ENCODE measurements at places on chromosomes 13 and 19. TPM values are rescaled to one million over a fixed set of nuclear protein-coding genes. Genes with fewer than 3 reads are reported as not detected.

The CYP4F2 gene
- total RNA-seq, result 24.2 TPM

The SBSN gene
- not detected for total RNA-seq

- DNase-seq, result no peak
These were observed 4.2 kb upstream of the MAG start for GRCh38 chr19:35287713-35288112.

The ZNF793 gene
- total RNA-seq, result 0.75 TPM

The YJU2 gene
- 24.3 TPM for total RNA-seq

The CAPS gene
- 24.6 TPM for total RNA-seq

GRCh38 chr13:96218475-96218874 lies 128.6 kb downstream of the HS6ST3 start:
- DNase-seq, result no peak

GRCh38 chr19:43532571-43532961 lies 422 bp upstream of the ZNF575 start:
- DNase-seq, result peak; percentile 82

The CEACAM19 gene
- 3.8 TPM for total RNA-seq

DNA sequence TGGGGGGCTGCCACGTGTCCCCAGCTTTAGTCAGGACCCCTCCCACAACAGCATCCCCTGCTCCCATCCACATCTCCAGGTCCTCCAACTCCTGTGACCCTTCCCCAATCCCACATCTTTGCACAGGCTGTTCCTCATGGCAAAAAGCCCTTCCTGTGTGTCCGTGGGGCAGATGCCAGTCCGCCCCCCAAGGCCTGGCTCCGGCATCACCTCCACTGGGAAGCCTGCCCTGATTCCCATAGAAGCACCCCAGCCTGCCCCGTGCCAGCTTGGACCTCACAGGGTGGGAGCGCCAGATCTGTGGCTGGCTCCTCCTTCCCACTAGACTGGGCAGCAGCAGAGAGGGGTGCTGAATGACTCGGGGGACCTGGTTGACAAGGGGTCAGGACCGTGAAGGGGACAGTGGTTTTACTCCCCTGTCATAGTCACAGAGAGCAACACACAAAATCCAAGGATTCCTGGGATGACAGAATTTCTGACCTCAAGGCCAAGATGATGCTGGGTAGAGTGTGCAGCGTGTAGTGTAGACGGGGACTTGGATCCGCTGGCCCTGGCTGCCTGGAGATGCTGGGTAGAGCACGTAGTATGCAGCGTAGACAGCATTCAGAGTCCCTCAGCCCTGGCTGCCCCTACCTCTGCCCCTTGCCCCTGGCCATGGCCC lies 13.3 kb downstream of the KLF2 start:
- no peak for DNase-seq

DNA sequence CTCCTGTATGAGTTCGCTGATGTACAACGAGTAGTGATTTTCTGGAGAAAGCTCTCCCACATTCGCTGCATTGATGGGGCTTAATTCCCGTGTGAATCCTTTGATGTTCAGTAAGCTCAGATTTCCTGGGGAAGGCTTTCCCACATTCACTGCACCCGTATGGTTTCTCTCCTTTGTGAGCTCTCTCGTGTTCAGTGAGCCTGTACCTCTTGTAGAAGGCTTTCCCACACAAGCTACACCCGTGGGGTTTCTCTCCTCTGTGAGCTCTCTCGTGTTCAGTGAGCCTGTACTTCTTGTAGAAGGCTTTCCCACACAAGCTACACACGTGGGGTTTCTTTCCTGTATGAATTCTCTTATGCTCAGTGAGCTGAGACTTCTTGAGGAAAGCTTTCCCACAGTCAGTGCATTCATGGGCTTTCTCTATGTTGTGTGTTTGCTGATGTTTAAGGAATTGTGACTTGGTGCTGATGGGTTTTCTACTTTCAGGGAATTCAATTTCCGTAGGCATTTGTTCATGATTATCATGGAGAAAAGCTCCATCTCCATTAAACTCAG lies 3.5 kb upstream of the ZNF577 start:
- no peak for DNase-seq

The PRTN3 gene
- total RNA-seq, result not detected

DNA sequence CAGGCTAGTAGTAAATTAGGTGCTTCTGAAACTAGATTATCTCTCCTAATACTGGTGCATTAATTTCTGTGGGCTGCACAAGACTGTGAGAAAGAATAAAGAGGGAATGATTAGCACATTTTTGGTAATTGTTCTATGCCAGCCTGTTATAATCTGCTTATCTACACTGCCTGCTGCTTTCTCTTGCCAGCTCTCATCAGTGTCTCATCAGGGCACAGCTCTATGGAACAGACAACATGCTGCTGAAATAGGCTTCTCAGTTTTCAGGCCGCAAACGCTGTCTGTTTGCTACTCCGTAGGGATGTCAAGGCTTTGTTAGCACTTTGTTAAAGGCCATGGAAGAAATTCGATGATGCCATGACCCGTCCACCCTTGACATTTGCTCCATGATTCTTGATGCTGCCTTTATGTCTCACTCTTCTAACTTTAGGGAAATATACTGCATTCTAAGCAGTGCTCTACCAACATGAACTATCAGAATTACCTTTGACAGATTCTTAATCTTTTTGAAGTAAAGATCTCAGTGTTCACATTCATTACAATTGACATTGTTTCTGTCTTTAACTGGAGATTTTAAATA lies 84.0 kb upstream of the PRR20A start:
- DNase-seq, result no peak

- peak; percentile 81 for DNase-seq
These were observed 11.2 kb downstream of the CEBPA start for GRCh38 chr19:33290956-33291622.

DNA sequence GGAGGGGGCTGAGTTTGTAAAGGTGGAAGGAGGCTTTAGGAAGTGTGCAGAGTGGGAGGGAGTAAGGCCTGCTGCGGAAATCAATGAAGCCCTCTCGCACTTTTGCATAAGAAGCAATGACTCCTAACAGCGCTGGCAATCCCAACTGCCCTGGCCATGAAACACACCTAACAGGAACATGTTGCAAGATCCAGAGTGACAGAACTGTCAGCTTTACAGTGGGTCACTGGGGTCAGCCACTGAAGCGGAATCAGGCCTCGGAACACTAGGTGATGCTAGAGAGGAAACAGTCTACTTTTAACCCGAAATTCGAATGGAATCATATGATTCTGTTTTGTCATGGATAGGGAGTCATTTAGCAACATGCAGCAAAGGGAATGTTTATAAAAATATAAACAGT lies 54.4 kb downstream of the FGF14 start:
- no peak for DNase-seq
